ENCODE measurements at places on chromosomes 2 and 18.

DNA sequence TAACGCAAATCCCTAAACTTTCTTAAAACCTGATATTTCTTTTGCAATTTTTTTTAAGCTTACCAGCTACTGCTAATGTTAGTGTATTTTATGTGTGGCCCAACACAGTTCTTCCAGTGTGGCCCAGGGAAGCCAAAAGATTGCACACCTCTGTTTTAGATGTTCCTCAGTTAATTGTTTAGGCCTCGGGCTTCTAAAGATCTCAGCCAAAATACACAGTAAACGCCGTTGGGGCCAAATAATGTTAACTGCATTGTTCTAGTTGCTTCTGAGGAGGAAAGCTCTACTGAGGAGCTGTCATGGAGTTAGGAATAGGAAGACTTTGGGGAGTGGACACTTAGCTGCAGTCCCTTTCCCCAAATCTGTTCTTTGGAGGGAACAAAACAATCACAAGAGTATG, 2.0 kb downstream of the HSPE1 start:
- no peak for DNase-seq

- no peak for DNase-seq
Observed at GRCh38 chr2:98469862-98470544, 25.3 kb downstream of the INPP4A start.

DNA sequence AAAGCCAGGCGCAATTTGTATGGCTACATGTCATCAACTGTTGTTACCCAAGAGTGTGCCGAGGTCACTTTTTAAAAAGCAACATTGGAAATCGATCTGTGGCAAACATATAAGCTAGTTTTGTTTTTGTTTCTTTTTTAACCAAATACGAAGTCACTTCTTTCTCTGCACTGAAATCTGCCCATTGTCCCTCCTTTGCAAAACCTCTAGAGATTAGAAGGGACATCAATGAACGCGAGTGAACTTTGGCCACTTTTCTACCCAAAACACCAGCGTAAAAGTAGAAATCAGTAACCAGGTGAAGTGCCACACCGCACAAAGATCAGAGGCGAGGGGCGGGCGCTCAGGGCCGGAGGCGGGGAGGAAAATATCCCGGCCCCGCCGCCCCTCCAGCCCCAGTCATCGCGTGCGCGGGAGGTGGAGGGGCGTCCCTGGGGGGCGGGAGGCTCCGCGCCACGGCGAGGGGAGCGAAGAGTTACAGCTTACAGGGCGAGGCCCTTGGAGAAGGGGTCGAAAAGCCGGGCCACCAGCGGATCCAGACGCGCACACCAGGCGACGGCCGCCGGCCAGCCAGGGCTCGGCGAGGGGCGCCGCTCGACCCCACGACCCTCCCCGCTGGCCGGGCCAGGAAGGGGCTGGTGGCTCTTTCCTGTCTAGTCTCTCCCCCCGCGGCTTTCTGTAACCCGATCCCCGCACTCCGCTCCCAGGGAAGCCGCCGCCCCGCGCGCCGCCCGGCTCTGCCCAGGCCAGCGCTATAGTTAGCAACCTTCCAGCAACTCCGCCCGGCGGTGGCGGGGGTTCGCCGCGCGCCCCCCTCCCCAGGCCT, 993 bp downstream of the RBMS1 start:
- DNase-seq = peak; percentile 85

- DNase-seq = no peak
Observed at GRCh38 chr18:43312891-43313290, 35.6 kb upstream of the SYT4 start.

GRCh38 chr2:110755491-110756078, 23.2 kb downstream of the ACOXL start:
- DNase-seq = no peak

DNA sequence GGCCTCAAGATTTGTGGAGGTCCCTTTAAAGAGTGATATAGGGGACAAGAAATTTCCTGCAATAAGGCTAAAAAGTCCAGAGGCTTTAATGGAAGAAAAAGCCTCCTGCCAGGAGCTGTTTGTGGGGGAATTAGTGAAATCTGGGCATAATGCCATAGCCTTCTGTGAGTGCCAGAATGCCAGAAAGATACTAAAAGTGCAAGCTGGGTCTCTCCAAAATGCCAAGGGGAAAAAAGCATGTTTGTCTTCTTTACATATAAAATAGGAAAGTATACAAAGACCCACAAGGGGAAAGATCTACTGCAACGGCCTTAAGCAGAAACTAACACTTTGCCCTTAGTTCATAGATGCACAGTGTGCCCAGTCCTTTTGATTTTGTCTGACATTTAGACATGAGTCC, 647.7 kb upstream of the ZNF804A start:
- no peak for DNase-seq

- no peak for DNase-seq
Observed at GRCh38 chr2:239822146-239822831, 202.9 kb downstream of the NDUFA10 start.

DNA sequence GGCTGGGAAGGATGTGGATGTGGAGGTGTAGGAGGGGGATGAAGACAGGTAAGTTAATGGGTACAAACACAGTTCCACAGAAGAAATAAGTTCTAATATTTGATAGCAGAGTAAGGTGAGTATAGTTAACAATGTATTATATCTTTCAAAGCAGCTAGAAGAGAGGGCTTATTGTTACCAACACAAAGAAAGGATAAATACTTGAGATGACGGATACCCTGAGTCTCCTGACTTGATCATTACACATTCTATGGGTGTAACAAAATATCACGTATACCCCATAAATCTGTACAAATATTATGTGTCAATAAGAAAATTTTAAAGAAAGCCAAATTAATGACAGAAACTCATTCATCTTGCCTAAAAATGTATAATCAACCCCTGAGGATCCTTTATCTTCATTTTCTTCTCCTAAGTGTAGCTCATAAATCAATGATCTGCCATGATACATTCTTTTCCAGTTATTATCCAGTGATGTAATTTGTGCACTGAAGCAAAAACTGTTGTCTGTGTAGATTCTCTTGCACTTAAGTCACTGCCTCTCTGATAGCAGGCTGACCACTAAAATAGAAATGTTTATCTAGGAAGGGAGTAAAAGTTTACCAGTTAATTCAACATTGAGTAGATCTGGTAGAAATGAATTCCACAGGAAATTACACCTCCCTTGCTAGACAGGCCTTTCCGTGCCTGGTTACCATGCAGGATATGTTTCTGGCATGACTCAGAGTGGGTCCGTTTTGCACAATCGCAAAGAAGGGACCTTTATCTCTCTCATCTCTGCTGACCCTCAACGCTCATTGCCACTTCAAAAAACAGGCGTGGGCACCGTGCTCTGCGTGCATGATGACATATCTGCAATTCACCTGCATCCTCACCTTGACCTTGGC, 249.7 kb upstream of the NCKAP5 start:
- DNase-seq = no peak

DNA sequence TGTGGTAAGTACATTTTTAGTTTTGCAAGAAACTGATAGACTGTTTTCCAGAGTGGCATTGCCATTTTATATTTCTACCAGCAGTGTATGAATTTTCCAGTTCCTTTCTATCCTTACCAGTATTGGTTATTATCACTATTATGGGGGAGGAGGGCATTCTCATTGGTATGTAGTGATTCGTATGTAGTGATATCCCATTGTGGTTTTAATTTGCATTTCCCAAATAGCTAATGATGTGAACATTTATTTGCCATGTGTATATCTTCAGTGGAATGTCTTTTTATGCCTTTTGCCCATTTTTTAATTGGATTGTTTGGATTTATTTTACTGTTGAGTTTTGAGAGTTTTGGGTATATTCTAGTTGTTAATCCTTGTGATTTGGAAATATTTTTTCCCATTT, 16.9 kb downstream of the EIF5B start:
- no peak for DNase-seq

- DNase-seq = no peak
Observed at GRCh38 chr2:124426625-124427024, 401.5 kb downstream of the CNTNAP5 start.

GRCh38 chr2:136505462-136505861, 259.9 kb upstream of the THSD7B start:
- no peak for DNase-seq

GRCh38 chr2:1550076-1550475, 136.8 kb downstream of the TPO start:
- DNase-seq = no peak

- DNase-seq = peak; percentile 28
Observed at GRCh38 chr18:3048121-3048520, 35.2 kb upstream of the LPIN2 start.

- no peak for DNase-seq
Observed at GRCh38 chr2:235747786-235748091, 253.9 kb downstream of the AGAP1 start.

DNA sequence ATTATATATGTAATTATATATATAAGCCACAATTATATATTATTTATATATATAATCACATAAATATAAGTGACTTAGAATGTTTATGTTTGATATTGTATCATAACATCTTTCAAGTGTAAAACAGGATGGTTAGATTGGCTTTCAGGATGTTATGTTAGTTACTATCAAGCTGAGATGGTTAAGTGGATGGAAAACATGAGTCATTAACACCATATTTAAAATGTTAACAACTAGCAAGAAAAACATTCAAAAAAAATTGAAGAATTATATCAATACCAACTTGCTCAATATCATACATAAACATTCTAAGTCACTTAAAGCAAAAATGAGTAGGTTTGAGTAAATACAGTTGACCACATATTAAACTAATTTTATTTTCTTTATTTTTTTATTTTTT, 21.8 kb upstream of the RAB27B start:
- DNase-seq = no peak

GRCh38 chr2:47254464-47254863, 99.4 kb upstream of the STPG4 start:
- DNase-seq = no peak

DNA sequence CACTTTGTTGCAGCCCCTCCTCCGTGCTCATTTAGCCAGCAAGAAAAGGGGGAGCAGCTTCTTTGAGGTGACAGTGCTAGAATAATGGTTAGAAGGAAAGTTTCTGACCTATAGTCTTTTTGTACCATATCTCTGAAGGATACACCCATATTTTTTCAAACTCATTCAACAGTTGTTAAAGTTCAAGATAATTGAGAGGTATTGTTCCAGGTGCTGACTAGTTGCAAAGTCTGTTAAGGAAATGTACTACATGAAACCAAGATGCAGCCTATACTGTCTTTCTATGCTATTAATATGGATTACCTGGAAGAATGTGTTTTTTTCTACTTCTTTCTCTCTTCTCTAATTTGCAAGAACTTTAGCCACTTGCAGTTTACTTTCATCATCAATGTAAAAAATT, 495.0 kb downstream of the PARD3B start:
- no peak for DNase-seq

DNA sequence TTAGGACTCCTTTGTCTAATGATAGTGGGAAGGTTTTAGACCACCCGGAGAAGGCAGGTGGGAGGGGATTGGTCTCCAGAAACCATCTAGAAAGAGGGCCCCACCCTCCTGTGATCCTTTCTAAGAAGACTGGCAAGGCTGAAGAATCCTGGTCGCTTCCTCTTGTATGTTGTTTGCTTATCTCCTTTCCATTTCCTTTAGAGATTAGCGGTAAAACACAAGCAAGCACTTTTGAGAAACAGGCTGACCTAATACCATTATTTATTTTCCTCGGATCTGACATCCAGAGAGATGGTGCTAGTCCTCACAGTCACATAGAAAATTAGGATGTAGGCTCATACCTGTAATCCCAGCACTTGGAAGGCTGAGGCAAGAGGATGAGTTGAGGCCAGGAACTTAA, 45.2 kb upstream of the SPRED2 start:
- DNase-seq = no peak

DNA sequence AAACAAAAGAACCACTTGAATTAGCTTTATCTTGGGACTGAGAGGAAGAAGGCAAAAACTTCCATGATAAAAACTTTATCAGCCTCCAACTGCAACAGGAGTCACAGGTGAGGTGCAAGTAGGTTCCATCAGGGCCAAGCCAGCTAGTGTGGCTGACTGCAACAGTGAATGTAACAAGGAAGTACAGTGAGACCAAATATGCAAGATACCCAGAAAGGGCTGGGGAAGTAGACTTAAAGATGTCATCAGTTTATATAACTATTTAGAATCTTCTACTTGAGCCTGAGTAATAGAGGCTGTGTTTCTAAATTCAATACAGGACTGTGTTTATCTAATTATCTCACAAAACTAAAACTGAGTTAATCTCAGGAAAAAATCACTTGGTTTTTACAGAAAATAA, 14.8 kb downstream of the PLEKHM3 start:
- DNase-seq = no peak

- no peak for DNase-seq
Observed at GRCh38 chr2:152247337-152247695, 71.8 kb upstream of the STAM2 start.

DNA sequence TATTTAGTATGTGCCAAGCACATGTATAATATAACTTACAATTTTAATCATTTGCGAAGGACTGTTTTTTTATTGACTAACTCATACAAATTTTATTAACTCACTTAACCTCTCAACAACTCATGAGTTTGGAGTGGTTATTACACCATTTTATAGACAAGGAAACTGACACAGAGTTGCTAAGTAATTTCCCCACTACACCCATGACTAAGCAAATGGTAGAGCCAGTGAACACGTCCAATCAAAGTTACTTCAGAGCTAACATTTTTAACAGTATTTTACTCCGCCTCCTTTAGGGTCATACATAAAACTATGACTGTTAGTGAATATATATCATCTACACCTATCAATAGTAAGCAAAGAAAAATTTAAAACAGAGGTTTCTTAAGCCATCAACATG, 556.7 kb upstream of the FSIP2 start:
- DNase-seq = no peak

GRCh38 chr2:127166231-127166860, 53.8 kb downstream of the CYP27C1 start:
- DNase-seq = peak; percentile 37

DNA sequence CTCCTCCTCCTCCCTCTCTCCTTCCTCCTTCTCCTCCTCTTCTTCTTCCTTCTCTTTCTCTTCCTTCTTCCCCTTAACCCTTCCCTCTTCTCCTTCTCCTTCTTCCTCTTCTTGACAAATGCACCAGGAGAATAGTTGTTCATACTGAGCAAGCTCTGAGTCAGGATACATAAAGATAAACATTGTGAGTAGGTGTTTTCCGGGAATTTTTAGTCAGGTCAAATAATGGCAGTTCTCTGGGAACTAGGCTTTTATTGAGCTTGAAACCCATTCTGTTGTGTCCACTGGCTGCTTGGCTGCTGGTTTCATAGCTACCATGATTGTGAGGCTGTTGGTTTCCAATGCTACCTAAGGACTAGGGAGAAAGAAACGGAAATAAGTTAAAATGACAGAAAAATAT, 1144.7 kb upstream of the DDX18 start:
- no peak for DNase-seq

GRCh38 chr18:10242936-10243680, 211.3 kb upstream of the APCDD1 start:
- no peak for DNase-seq

DNA sequence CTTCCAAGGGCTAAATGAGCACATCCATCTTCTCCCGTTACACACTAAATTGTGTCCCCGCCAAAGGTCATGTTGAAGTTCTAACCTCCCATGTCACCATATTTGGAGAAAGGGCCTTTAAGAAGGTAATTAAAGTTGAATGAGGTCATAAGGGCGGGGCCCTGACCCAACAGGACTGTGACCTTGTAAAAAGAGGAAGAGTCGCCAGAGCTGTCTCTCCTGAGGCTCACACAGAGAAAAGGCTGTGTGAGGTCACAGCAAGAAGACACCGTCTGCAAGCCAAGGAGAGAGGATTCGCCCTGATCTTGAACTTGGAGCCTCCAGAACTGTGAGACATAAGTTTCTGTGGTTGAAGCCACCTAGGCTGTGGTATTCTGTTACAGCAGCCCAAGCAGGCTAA, 24.1 kb downstream of the TRABD2A start:
- DNase-seq = no peak

GRCh38 chr2:61763605-61764034, 90.2 kb downstream of the FAM161A start:
- DNase-seq = peak; percentile 78

All from glutamatergic neuron (in vitro differentiated cells).